ENCODE measurements at places on chromosomes 4 and X. TPM values are rescaled to one million over a fixed set of nuclear protein-coding genes. Genes with fewer than 3 reads are reported as not detected.

SLC25A31 gene
- not detected for total RNA-seq

DRD5 gene
- not detected for total RNA-seq

NXF3 gene
- total RNA-seq: 0.87 TPM

PPAT gene
- total RNA-seq: 2.5 TPM

L1CAM gene
- total RNA-seq: 25.8 TPM

GUCY1A1 gene
- total RNA-seq: 193 TPM

MAGED4B gene
- total RNA-seq: 7.4 TPM

Measured in gastroesophageal sphincter (tissue), 4 donors.